HuH-7 (cell line): ENCODE measurements at places on chromosomes 2 and 18.

DNA sequence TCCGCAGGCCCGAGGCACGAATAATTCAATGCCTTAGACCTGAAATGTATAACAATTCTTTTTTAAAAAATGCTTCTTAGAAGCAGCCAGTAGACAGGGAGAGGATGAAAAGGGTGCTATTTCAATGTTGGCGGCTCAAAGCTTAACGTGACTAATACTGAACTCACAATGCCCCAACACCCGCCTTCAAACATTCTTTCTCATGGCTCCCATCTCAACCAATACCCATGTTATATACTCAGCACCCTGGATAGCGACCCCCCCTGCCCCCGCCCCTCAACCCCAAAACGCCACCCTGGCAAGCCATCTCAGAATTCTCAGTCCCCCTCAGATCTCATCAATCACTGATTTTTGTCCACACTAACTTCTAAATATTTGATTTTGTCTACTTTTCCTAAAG is 4.4 kb downstream of the FBXO41 start:
- DNase-seq, result no peak

DNA sequence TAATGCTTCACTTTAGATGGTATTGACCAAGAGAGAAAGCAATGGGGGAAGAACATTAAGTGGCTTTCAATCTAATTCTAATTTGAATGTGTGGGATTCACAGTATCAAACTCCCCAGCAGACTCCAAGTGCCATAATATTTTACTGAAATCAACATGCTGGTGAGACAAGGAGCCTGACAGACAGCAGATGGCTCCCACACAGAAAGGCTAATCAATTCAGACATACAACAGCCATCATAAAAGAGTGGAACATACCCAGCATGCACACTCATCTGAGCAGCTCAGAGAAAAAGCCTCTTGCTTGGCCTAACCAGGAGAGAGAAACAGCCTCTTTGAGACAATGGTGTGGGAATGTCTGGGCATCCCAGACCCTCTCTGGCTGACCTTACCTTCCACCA is 186.5 kb upstream of the SKOR2 start:
- DNase-seq, result no peak

GRCh38 chr2:168536925-168537466 is 80.9 kb downstream of the CERS6 start:
- DNase-seq, result no peak

- no peak for DNase-seq
Measured at GRCh38 chr2:190529486-190530247, 4.9 kb downstream of the NEMP2 start.

DNA sequence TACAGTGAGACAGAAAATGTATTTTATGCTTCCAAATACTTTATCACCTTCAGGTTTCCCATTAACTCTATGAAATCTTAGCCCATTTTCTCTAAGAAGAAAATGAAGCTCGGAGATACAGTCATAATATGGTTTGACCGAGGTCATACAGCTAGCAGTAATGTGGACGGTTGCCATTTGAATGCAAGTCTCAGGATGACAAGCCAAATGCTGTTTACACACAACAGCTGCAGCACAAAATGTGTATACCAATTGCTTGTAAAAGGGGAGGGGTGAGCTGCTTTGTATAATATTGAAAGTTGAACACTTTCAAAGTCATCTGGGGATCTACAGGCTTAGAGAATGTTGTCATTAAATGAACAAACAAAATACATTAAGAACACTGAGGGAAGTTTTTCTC is 93.8 kb upstream of the FSIP2 start:
- no peak for DNase-seq
